ENCODE measurements at places on chromosomes 4 and X.

- DNase-seq = no peak
Observed at GRCh38 chr4:137994853-137995252, 247.3 kb downstream of the SLC7A11 start.

GRCh38 chr4:154911097-154911496 is 130.0 kb downstream of the RBM46 start:
- DNase-seq = no peak

DNA sequence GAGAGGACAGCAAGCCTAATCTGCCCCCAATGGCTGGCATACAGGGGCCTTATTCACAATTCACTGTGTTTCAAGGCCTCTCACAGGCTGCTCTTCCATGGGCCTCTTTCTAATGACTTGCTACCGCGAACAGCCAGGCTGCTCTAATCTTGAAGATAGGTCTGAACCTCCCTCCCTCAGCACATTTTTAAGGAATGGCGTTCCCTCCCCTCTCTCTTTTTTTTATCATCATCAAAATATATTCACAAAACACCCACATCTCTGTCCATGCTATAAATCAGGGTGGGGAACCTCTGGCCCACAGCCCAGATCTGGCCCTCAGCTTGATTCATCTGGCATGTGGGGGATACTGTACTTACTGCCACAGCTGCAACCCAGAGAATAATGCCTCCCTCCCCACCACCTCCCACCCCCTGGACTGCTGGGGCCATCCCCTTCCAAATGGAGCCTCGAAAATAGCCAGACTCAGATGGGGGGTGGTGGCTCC is 76.2 kb upstream of the PLAC1 start:
- no peak for DNase-seq

- no peak for DNase-seq
Observed at GRCh38 chr4:6939761-6940743, 30.4 kb downstream of the TBC1D14 start.

DNA sequence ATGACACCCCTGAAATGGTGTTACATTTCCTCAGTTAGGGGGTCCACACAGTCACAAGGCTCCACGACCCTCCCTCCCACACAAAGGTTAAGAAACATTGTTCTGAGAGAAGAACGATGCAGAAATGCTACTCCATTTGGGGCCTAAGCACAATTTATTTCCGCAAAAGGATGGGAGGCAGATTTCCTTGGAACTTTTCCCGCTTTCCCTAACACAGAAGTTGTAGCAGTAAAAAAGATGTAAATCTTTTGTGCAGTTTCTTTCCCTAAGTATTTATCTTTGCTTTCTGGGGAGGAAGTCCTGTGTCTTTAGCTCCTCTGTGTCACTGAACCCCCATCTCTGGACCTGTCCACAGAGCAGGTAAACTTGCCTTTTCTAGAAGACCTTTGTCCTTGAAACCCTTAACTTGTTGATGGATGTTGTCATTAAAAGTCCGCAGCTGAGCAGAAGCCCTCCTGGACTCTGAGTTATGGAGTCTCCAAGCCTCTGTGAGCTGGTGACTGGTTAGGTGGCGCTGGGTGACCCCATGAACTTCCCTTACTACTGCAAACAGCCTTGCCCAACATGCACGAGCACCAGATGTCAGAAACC is 67.2 kb upstream of the SHISA3 start:
- DNase-seq = no peak

- no peak for DNase-seq
Observed at GRCh38 chrX:54479136-54480111, 16.6 kb downstream of the FGD1 start.

DNA sequence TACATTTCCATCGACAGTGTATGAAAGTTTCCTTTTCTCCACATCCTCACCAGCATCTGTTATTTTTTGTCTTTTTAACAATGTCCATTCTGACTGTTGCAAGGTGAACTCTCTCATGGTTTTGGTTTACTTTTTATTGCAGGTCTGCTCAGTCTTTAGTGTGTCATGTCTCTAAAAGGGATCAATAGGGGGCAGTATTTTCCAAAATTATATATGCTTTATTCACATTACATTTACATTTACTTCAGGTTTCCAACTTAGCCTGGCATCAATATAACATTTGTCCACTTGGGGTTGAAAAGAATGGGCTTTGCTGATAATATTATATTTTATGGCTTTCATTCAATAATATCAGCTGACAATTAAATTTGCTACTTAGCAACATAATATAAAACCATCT is 265.0 kb upstream of the SLITRK2 start:
- DNase-seq = no peak

- DNase-seq = no peak
Observed at GRCh38 chr4:73918058-73918457, 48.9 kb downstream of the CXCL1 start.

- DNase-seq = no peak
Observed at GRCh38 chrX:30283456-30284200, 25.6 kb downstream of the NR0B1 start.

GRCh38 chr4:2745981-2746806 is 9.9 kb downstream of the TNIP2 start:
- DNase-seq = peak; percentile 97

DNA sequence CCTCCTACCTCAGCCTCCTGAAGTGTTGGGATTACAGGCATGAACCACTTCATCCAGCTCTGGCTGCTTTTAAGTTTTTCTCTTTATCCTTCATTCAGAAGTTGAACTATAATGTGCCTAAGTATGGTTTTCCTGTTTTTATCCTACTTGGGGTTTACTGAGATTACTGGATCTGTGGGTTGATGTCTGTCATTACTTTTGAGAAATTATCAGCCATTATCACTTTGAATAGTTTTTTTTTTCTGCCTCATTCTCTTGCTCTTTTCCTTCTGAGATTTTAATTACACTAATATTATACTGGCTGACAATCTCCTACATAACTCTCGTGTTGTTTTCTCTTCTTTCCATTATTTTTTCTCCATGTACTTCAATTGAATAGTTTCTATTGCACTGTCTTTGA is 47.6 kb upstream of the MORC4 start:
- no peak for DNase-seq

DNA sequence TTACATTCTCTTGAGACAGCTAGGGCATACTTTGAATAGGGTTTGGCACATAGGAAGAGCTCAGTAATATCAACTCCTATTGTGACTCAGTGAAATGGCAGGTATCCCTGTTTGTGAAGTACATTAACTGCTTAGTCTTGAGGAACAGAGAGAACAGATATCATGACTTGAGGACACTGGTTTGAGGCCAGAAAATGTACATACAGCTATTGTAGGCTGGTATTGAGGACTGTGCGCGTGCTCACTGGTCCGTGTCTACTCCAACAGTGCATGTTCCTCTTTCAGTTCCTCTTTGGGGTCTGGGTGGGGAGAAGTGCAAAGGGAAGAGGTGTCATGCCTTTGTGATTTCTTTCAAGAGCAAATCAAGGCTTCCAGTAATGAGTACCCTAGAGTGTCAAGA is 34.6 kb upstream of the TBC1D9 start:
- DNase-seq = no peak

GRCh38 chrX:46757052-46757451 is 1.9 kb downstream of the SLC9A7 start:
- DNase-seq = no peak

DNA sequence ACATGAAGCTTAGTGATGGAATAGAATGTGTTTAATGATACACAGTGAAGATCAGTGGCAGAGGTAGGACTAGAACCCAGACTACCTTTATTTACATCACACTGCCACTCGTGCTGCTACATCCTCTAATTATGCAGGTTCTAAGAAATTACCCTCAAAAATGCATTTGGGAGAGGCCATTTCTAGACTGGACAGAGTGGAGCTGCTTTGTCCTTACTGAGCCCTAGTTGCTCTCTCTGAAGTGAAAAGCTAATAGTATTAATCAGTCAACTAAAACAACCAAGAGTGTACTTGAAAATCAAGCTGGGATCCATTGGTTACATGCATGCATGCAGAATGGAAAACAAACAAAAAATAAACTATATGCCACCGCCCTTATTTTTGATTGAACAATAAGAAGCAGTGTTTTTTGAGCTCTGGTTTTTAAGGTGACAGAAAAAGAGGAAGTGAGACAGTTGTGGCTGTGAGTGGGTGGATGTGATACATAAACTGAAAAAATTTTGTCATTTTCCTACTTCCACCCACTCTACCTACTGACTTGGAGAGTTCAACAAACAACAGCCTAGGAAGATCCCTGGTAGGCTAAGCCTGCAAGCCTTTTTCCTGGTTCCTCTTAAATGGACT is 6.8 kb upstream of the VSIG4 start:
- DNase-seq = peak; percentile 25

- DNase-seq = peak; percentile 81
Observed at GRCh38 chr4:16916719-16917337, 18.4 kb upstream of the LDB2 start.

DNA sequence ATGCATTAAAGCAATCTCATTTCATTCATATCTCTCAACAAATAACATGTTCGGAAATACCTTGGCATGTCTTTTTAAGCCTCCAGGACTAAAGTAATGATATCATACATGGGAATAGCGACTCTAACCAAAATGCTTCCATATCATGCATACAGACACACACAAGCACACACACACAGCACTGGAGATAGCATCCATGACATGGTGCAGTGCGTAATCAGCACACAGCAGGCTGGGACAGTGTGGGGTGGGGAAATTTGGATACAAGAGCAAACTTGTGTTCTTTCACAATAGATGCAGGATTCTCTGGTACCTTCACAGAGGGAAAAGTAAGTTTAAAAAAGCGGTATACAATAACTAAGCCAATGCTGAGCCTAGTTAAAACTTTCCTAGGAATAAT is 132.3 kb upstream of the HPGD start:
- DNase-seq = no peak

GRCh38 chrX:38312436-38312835 is 14.9 kb downstream of the RPGR start:
- no peak for DNase-seq

- no peak for DNase-seq
Observed at GRCh38 chr4:80180743-80181142, 16.6 kb upstream of the PRDM8 start.

Data from stimulated activated CD4-positive, alpha-beta T cell treated with anti-CD3 and anti-CD28 coated beads, Interleukin-1b, Interleukin-23, amount 100 ng/mL, for 48 hours (primary cell).